ENCODE measurements at places on chromosomes 4 and X. TPM values are rescaled to one million over a fixed set of nuclear protein-coding genes. Genes with fewer than 3 reads are reported as not detected.
A peak's percentile ranks its signal among the peaks of the same experiment; 100 is the strongest.

Gene AMBN
- total RNA-seq, result not detected

Gene OTUD6A
- total RNA-seq, result not detected

Gene IL21
- total RNA-seq, result 53.1 TPM

DNA sequence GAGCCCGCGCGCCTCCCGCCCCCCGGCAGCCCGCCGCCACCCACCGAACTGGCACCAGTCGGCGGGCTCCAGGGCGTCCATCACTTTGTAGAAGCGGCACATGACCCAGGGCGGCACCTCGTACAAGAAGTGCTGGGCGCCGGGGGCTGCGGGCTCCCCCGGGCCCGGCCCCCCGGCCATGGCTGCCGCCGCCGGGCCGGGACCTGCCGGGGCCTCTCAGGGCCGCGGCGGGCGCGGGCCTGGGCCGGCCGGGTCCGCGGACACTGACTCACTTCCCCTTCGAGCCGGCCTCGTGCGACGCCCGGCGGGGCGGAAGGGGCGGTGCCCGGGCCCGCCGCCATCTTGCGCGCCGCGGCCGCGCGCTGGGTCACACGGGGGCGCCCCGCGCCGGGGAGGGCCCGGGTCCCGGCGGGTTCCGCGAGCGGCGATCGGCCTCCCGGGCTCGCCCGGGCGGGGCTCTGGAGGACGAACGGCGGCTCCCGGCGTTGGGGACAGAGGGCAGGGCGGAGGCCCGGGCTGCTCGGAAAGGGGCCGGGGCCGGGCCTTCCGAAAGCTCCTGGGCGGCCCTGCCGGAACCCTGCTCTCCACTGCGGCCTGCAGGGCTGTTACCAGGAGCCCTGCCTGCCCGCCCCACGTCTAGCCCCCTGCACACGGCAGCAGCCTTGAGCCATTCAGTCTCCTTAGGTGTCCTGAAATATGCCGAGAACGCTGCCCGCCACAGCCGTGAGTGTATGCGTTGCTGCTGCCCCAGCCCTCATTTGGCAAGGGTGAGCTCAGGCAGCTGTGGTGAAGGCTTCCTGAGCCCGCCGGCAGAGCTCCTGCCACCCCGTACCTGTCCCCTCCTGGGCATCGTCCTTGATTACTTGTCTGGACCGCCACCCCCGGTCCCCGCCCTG lies at the start of gene IRAK1:
IRAK1 (minus strand) TSS at position 270 of the 896 bp plus-strand sequence; CDS start at position 180, 90 bp downstream.
- peak; percentile 45 for DNase-seq
